Activated naive CD4-positive, alpha-beta T cell treated with anti-CD3 and anti-CD28 coated beads for 36 hours (primary cell): ENCODE measurements at places on chromosomes 11 and 22. TPM values are rescaled to one million over a fixed set of nuclear protein-coding genes. Genes with fewer than 3 reads are reported as not detected.

DNA sequence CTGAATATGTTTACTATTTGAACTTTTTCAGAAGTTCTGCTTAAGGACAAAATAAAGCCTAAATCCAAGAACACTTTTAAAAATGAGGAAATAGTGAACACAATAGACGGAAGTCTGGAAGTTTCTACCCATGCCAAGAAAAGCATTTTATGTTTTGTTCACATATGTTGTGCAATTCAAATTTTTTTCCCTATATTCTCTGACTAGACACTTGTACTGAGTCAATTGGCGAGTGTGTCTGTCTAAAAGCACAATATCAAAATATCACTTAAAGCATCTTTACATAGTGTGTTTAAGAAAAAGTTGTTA lies 29.2 kb downstream of the INCENP start:
- no peaks in the 10 kb centered on the region for H3K27me3 ChIP-seq
- H3K36me3 ChIP-seq: peaks cover 21% of the 10 kb centered on the region
- H3K27ac ChIP-seq: no peak overlapping the region
- H3K4me1 ChIP-seq: no peaks in the 10 kb centered on the region
- no peak overlapping the region for H3K4me3 ChIP-seq

GRCh38 chr11:62108017-62108750 lies 15.6 kb upstream of the INCENP start:
- no peak overlapping the region for H3K4me3 ChIP-seq
- H3K27me3 ChIP-seq: no peaks in the 10 kb centered on the region
- H3K27ac ChIP-seq: no peak overlapping the region
- H3K36me3 ChIP-seq: no peaks in the 10 kb centered on the region

LINC01488 gene
- total RNA-seq: not detected

DNA sequence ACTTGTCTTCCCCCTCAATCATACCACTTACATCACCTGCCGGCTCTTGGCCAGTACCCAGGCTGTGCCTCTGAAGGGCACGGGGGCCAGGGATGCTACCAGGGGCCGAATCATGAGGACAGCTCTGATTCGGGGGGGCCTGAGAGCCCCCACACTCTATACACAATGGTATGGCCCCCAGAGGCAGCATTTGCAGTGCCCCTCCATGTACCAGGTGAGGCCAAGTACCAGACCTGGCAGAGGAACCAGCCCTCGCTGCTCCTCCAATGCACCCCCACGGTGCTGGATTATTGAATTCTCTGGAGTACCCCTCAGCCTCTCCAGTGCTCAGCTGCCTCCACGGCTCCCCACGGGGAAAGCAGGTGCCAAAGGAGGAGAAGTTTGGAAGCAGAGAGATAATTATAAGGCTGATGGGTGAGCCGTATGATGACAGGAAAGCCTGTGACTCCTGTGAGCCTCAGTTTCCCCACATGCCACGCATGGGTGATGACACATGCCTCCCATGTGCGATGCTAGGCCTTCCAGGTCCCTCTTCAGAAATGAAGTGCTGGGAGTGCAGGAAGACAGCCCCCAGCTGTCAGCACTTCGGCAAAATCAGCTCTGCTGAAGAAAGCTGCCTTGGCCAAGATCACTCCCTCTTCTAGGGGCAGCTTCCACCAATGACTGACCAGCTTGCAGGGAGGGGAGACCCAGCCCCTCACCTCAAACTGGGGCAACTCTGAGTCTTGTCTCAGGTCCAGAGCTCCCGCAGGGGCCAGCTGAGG lies 69.9 kb downstream of the THAP12 start:
- no peak overlapping the region for H3K4me3 ChIP-seq
- no peaks in the 10 kb centered on the region for H3K4me1 ChIP-seq
- DNase-seq: no peak
- no peaks in the 10 kb centered on the region for H3K27me3 ChIP-seq
- no peaks in the 10 kb centered on the region for H3K36me3 ChIP-seq

- DNase-seq: peak; percentile 26
- no peaks in the 10 kb centered on the region for H3K27me3 ChIP-seq
- no peak overlapping the region for H3K4me3 ChIP-seq
- H3K27ac ChIP-seq: no peak overlapping the region
These were observed 22.0 kb downstream of the TBRG1 start for GRCh38 chr11:124644426-124645280.

DNA sequence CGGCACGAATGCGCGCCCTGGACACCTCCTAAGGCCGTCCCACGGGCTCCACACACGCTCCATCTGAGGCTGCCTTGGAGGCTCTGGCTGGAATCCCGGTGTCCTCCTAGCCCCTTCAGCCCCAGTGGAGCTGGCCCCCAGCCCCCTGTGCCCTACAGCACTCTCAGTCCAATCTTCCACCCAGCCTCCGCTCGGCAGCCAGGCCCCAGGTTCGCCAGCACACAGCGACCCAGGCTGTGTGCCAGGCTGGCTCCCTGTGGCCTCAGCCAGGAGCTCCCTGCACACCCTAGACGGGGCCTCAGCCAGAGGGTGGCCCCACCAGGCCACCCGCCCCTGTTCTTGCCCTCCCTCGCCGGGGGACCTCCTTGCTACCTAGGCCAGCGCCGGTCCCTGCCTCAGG lies 18.6 kb downstream of the MOB2 start:
- no peaks in the 10 kb centered on the region for H3K27me3 ChIP-seq
- no peak overlapping the region for H3K4me3 ChIP-seq
- H3K27ac ChIP-seq: no peak overlapping the region
- H3K4me1 ChIP-seq: no peaks in the 10 kb centered on the region
- H3K36me3 ChIP-seq: peaks cover 9% of the 10 kb centered on the region
- no peak for DNase-seq

ABTB2 gene
- 3.7 TPM for total RNA-seq

ESAM gene
- 1.0 TPM for total RNA-seq

DNA sequence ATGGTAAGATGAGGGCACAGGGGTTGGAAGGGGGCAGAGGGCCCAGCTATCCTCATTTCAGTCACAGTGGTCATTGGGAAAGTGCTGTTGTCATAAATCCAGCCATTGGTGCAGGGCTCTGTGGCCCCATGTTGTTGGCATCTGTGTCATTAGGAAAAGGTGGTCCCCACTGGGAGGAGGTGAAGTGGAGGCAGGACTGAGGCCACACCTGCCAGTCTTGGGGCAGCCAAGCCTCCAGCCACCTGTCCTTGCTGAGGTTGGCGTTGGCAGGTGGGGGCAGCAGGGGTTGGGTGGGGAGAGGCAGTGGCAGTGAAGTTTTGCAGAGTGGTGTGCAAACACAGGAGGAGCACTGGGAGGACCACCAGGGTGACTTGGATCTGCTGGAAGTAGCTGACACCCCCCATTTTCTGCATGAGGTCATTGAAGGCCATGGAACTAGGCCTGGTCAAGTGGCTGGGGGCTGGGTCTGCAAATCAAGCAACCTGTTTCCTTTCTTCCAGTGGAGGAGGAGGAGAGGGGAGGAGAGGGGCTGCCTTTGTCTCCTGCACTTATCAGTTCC lies 25.3 kb downstream of the SLC22A6 start:
- H3K36me3 ChIP-seq: no peaks in the 10 kb centered on the region
- H3K4me3 ChIP-seq: no peak overlapping the region
- H3K4me1 ChIP-seq: no peaks in the 10 kb centered on the region
- H3K27me3 ChIP-seq: no peaks in the 10 kb centered on the region
- DNase-seq: no peak

DNA sequence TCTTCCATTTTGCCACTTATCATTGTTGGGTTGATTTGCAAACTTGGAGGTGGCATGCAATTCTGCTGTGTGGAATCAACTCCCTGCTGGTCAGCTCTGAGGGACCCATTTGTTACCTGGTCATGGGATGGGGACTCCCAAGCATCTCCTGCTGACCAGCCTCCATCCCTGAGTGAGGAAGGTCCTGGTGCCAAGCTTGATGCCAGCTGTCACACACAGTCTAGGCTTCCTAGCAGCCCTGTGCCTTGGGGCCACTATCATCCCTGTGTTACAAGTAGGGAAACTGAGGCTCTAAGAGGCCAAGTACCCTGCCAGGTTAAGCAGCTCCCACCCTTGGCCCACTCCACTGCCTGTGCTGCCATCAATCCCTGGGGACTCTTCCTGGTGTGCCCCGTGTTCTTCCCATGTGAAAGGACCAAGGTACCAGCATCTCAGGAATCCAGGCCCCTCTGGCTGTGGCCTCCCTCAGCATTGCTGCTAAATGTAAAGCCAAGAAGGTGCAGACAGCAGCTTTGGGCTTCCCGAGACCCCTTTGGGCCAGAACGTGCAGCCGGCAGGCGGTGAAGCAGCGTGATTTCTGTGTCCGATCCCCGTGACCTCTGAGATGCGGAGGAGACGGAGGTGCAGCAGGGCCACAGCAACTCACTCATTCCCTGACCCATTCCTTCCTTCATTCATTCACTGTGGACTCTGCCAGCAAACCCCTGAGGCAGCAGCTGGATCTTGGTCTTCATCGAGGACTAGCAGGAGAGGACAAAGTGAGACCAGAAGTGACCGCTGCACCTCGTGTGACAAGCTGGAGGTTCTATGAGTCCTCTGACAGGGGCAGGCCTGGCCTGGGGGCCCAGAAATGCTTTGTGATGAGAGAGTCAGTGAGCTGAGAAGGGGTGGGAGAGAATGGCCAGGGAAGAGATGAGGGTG lies 49.7 kb downstream of the MYEOV start:
- H3K36me3 ChIP-seq: peaks cover 10% of the 10 kb centered on the region
- no peaks in the 10 kb centered on the region for H3K27me3 ChIP-seq
- no peak overlapping the region for H3K4me3 ChIP-seq
- no peak overlapping the region for H3K27ac ChIP-seq
- peaks cover 19% of the 10 kb centered on the region for H3K4me1 ChIP-seq

GRCh38 chr11:118184784-118185579 lies 8.5 kb upstream of the SCN2B start:
- H3K27ac ChIP-seq: no peak overlapping the region
- no peak for DNase-seq
- H3K4me3 ChIP-seq: no peak overlapping the region

OR51B4 gene
- not detected for total RNA-seq

GRCh38 chr11:102458548-102458947 lies 6.0 kb upstream of the TMEM123 start:
- H3K4me3 ChIP-seq: no peak overlapping the region
- H3K27me3 ChIP-seq: no peaks in the 10 kb centered on the region
- peaks cover 71% of the 10 kb centered on the region for H3K4me1 ChIP-seq
- H3K27ac ChIP-seq: peak overlapping the region; percentile 67
- H3K36me3 ChIP-seq: no peaks in the 10 kb centered on the region

DNA sequence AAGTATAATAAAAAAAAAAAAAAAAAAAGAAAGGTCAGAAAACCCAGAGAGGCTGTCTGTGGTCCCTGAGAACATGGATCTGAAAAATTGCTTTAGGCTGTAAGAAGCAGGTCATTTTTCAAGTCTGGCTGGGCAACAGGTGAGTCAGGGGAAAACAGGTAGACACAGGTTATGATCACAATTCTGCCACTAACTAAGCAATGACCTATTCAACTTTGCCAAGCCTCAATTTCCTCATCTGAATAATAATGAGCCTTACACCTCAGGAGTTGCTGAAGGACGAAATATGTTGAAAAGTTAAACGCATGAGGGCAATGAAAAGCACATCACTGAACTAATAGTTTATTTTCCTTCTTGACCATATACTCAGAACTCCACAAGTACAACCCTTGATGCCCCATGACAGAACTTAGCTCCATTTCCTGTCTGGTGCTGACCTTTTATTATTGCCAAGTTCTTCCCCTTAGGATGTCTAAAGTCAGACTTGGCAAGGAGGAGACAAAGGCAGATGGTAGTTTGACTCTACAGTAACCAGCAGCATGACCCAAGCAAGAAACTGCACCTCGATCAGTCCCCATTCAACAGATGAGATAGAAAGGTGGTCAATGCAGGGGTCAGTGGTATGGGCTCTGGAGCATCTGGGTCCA lies 93.6 kb downstream of the SYN3 start:
- H3K36me3 ChIP-seq: no peaks in the 10 kb centered on the region
- DNase-seq: no peak
- no peak overlapping the region for H3K27ac ChIP-seq
- no peak overlapping the region for H3K4me3 ChIP-seq
- H3K27me3 ChIP-seq: peaks cover 5% of the 10 kb centered on the region

DNA sequence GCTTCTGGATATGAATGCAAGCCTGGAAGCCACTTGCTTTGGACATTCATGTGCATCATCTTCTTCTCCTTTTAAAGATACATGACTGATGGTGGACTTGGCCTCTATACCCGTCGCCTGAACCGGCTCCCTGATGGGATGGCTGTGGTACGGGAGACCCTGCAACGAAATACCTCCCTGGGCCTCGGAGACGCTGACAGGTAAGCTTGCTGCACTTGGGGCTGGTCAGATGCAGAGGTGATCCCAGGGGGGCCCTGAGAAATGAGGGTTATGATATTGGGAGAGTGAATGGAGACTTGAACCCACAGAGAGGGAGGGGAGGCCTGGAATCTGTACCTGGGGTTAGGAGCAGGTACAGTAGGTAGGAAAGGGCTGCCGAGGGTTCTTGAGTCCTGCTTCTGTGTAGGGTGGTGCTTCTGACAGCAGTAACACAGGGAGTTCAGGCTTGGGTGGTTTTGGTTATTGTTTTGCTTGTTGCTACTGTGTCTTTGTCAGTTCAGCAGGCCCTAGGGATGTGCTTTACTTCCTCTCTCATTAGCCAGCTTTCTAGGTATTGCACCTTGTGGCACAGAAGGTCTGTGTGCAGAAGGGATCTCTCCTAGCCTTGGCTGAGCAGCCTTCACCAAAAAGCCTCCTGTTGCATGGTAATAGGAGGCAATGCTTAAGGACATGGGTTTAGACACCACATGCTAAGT lies 176.1 kb downstream of the DBX1 start:
- H3K4me1 ChIP-seq: peaks cover 3% of the 10 kb centered on the region
- no peak overlapping the region for H3K4me3 ChIP-seq
- H3K27me3 ChIP-seq: peaks cover 15% of the 10 kb centered on the region
- H3K27ac ChIP-seq: no peak overlapping the region

RIMBP3B gene
- not detected for total RNA-seq

DNA sequence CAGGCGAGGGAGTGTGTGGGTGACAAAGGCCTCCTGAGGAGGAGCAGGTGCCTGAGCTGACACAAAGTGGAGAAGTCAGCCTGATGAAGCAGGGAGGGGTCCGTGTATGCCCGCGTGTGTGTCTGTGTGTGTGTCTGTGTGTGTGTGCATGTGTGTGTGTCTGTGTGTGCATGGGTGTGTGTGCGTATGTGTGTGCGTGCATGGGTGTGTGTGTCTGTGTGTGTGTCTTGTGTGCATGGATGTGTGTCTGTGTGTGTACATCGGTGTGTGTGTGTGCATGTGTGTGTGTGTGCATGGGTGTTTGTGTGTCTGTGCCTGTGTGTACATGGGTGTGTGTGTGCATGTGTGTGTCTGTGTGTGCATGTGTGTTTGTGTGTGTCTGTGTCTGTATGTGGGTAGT lies 65.6 kb upstream of the EIF3D start:
- H3K27me3 ChIP-seq: peaks cover 7% of the 10 kb centered on the region
- H3K4me3 ChIP-seq: no peak overlapping the region
- no peak overlapping the region for H3K27ac ChIP-seq
- no peak for DNase-seq
- no peaks in the 10 kb centered on the region for H3K36me3 ChIP-seq

CCDC73 gene
- not detected for total RNA-seq
